ENCODE measurements at places on chromosomes 1 and 21.

DNA sequence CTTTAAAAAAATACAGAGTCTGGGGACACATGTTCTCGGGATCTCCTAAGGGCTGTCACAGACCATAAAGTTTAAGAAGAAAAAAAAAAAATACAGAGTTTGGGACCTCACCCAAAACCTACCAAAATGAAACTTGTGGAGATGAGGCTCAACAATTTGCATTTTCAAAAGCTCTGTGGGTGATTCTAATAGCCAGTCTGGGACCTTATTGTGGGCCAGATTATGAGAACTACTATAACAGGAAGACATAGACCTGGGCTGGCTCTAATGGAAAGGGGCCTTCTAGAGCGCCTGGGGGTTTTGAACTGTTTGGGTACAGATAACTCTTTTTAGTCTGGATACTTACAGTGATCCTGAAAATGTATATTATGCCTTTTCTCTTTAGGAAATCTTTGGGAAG is 69.1 kb downstream of the LAMC1 start:
- DNase-seq = no peak

DNA sequence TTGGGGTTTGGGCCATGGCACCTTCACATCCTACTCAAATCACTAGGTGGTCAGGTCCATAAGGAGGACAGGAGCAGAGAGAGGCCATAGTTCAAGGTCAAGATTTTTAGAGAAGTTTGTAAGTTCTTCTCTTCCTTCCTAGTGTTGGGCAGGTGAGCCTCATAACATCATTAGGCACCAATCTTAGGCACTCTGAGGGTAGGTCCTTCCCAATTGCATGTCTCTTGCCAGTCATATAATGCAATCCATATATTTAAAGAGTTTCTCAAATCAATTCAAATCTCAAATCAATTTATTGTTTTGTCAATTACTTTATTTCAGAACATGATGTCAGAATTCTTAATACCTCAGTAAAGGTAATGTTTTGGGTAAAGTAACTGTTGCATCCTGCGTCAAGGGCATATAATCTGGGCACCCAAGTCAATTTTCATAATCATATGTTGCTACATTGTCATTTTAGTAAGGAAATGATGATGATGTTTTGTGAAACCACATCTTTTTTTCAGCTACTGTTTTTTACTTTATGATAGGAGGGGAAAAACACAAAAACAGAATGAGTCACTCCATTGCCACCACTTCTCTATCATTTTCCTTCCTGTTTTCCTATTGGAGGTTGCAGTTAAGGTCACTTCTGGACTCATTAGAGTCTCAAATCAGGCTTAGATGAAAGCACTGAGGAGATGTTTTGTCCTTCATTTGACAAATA is 122.7 kb downstream of the UCHL5 start:
- no peak for DNase-seq

GRCh38 chr1:37083603-37084002 is 49.3 kb upstream of the GRIK3 start:
- DNase-seq = no peak

GRCh38 chr1:63367215-63368103 is at the start of gene ALG6:
Gene ALG6 (plus strand): TSS chr1:63367627. CDS start chr1:63370978, 3,351 bp downstream.
- DNase-seq = peak; percentile 89

DNA sequence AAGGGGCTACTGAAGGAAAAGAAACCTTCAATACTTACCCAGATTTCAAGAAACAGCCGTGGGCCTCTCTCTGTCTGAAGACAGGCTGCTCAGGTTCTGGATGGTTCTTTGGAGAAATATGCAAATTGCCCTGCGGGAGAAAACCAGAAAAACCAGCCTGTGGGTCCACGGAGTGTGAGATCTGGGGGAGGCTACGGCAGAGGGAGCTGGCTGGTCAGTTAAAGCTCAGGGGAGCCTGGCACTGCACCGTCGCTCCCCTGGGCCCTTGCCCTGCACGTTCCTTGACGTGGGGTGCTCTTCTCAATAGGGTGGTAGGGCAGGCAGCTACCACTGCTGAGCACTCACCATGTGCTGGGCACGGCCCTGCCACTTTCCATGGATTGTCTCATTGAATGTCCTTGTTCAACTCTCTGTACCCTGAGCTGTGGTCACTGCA is 12.7 kb downstream of the TMCO4 start:
- no peak for DNase-seq

GRCh38 chr1:221858818-221859611 is 117.1 kb upstream of the DUSP10 start:
- no peak for DNase-seq

DNA sequence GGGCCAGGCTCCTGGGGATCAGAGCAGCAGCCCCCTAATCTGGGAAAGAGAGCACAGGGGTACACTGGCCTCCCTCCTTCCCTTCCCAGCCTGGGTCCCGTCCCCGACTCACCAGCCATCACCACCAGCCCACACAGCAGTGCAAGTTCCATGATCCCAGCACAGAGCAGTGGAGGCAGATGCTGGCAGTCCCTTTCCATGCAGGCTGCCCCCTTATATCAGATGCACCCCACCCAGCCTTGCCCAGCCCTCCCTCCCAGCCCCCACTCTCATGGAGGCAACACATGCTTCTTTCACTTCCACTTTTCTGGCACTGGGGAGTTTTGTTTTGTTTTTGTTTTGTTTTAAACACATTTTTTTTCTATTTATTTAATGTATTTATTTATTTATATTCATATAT is at the start of gene PLA2G2D:
PLA2G2D (minus strand) TSS at position 190 of the 400 bp plus-strand sequence; CDS start at position 152, 38 bp downstream.
- DNase-seq = no peak

DNA sequence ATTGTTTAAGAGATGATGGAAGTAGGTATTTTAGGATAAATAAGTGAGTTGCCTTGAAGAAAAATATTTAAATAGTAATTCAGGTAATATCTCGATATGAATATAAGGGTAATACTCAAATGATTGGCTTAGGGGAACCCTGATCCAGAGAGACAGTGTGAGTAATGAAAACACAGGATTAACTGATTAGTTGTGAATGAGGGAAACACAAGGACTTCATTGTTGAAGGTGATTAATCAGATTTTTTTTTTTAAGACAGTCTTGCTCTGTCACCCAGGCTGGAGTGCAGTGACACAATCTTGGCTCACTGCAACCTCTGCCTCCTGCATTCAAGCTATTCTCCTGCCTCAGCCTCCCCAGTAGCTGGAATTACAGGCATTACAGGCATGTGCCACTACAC is 12.7 kb downstream of the SLC25A33 start:
- no peak for DNase-seq

GRCh38 chr1:29650041-29650400 is 413.7 kb downstream of the PTPRU start:
- no peak for DNase-seq

- no peak for DNase-seq
Observed at GRCh38 chr1:88780485-88780884, 96.4 kb downstream of the PKN2 start.

- no peak for DNase-seq
Observed at GRCh38 chr1:229268505-229268904, 2.4 kb upstream of the RAB4A start.

DNA sequence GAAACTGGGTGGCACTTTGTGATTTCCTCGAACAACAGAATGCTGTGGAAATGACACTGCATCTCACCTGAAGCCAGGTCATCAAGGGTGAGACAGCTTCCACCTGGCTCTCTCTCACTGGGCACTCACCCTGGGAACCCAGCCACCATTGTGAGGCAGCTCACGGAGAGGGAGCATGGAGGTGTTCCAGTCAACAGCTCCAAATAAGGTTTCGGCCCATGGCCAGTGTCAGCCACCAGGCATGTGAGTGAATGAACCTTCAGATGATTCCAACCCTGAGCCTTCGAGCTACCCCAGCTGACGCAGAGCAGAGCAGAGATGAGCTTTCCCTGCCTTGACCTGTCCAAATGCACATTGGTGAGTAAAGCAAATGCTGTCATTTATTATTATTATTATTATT is 58.1 kb downstream of the SYDE2 start:
- DNase-seq = no peak

- DNase-seq = no peak
Observed at GRCh38 chr1:6580593-6581409, 1.0 kb downstream of the ZBTB48 start.

DNA sequence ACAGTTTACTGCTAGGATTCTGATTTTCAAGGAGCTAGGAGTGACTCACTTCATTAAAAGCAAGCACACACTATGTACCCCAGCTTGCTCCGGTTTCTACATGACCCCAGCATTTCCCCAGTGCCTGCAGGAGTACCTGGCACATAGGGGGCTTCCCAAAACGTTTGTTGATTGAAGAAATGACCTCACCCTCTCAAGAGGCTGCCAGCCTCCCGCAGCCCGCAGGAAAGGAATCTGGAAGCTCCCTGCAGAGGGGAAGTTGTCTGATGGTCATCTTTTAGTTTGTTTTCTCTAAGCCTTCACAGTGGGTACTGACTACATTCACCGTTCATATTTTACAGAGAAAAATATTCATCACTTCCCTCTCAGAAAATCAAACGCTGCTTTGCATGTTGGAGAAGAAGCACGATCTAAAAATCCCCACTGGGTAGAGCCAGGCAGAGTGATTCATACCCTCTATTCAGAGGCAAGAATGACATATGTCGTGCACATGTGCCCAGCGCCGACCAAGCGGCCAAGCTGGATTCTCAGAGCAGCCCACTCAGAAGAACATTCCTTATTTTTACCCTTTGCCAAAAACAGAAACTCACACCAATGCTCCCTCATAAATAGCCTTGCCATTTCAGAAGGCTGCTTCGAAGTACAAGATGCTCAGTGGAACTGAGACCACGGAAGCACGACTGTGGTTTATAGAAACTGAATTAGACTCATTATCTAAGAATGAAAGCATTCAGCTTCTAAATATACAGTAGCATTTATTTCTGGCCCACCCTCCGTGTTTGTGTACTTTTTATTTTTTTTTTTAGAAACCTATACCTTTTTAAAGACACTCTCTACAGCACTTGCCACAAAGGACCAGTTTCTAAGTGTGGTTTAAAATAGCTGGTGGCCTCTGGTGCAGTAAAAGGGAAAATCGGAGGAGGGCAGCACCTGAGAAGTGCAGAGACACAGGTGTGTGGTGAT is 143.2 kb downstream of the MIS18A start:
- DNase-seq = no peak

- no peak for DNase-seq
Observed at GRCh38 chr1:68464891-68465290, 15.1 kb upstream of the RPE65 start.

DNA sequence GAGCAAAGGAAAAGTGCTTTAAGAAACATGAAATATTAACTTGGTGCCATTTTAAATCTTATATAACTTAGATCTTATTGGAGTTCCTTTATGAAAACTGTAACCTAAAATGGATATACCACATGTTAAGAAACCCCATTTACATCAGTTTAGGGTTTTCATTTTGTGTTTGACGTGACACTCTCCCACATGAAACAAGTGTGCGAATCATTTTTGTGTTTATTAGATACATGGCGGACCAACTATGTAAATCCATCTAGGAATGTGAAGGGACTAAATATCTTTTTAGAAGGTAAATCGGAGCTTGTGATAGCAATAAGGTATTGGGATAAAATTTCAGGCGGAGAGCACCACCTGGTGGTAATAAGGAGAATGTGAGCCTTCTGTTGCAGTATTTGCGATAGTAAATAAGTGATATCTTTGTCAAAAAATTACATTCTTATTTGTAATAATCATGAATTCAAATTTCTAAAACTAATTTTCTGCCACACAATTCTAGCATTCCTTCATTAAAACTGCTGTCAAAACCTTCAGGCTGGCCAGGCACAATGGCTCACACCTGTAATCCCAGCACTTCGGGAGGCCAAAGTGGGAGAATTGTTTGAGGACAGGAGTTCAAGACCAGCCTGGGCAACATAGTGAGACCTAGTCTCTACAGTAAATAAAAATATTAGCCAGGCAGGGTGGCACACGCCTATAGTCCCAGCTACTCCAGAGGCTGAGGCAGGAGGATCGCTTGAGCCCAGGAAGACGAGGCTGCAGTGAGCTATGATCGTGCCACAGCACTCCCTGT is 31.3 kb downstream of the SMAP2 start:
- DNase-seq = no peak

DNA sequence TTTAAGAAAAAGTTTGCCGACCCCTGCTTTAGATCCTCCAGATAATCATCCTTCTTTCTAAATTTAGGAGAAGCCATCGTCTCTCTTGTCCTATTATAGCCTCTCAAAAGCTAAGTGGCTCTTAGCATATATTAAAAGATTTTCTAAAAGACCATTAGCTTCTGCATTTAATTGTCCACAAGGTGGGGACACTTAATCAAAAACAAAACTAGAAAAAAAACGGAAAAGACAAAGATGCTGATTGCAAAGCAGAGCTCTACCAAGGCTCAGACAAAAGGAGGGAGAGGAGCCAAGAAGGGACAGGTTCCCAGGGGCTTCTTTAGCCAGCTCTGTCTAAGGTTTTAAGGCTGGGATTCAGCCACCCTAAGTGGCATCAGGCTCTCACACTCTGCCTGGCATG is 128.3 kb upstream of the HMGB4 start:
- no peak for DNase-seq

GRCh38 chr1:58922302-58923089 is 138.6 kb upstream of the JUN start:
- DNase-seq = no peak

- no peak for DNase-seq
Observed at GRCh38 chr1:218323568-218324225, 21.4 kb upstream of the TGFB2 start.

DNA sequence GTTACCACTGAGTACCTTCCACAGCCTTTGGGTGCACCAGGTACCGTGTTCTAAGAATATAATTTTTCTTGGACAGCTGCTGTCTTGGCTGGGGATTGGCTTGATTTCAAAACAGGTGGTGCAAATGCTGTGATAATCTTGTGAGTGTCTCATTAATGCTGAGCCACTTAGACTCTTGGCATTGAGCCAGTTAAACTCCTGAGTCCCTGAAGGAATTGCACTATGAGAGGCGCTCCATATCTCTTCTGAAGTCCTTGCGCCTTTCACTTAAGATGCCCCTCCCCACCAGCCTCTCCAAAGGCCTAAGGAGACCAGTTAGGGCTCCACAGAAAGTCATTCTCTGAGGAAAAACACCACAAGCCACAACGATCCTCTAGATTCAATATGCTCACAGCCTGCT is 51.0 kb downstream of the BACH1 start:
- no peak for DNase-seq

DNA sequence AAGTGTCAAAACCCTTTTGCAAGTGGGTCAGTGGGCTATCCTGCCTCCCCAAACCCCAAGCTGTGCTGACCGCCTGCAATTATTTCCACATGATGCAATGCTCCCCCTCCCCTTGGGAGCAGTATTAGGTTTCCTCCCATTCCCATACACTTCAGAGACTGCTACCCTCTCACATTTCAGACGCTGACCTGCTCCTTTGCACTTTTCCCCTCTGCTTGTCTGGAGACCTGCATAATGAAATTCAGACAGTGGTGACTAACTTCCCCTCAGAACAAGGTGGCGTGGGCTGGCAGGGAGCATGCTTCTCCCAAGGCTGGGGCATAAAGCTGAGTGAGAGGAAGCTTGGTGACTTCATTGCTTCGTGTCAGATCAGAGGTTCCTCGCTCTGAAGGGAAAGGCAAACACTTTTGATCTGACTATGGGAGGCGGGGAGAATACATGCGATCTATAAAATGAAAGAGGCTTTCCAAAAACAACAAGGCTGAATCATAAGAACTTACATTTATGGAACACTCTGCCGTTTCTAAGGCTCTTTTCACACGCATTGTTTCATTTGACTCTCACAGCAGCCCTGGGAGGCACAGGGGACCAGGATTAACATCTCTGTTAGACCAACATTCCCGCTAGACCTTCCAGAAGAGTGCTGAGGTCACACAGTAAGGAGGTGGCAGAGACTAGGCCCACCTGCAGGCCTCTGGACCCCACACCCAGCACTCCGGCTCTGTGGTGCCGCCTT is 27.5 kb upstream of the ROR1 start:
- DNase-seq = no peak

- no peak for DNase-seq
Observed at GRCh38 chr21:17709266-17709611, 96.5 kb upstream of the BTG3 start.

All from stimulated activated CD8-positive, alpha-beta memory T cell treated with anti-CD3 and anti-CD28 coated beads, Interleukin-15, amount 100 ng/mL, for 4 hours (primary cell).